ENCODE measurements at places on chromosomes 1 and 21.

GRCh38 chr1:4756851-4757580 lies 102.6 kb downstream of the AJAP1 start:
- DNase-seq, result no peak

DNA sequence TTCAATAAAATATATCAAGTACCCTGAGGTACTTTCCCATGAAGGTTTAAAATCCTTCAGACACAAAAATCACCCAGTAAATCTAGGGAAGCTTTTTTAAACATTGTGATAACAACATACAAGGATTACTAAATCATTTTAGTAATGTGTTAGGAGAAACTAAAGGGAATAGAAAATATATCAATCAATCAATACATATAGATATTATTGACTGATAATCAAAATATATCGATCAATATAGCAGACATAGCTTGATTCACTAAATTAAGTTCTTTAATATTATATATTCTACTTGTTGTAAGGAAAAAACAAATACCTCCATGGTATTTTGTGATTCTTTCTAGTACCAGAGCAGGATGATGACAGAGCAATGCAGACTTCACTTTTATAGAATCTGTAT lies 35.2 kb downstream of the MAP3K21 start:
- no peak for DNase-seq

DNA sequence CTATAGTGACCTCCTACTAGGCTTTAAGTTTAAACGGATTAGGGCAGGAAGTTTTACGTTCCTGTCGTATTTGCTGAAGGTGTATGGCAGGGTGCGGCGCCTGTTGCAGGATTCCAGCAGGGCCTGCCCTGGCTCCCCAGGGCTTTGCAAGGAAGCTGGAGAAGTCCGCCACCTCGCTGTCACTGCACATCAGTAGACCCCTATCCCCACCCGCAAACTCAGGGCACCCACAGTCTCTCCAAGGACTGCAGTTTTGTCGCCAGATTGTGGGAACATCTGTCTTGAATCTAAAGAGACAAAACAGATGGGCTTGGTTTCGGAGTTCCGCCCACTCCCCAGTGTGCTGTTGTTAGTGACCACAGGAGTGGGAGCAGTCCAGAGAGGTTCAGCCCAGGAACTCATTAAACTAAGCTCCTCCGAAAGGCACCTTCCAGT lies 110.8 kb downstream of the CDC7 start:
- no peak for DNase-seq

DNA sequence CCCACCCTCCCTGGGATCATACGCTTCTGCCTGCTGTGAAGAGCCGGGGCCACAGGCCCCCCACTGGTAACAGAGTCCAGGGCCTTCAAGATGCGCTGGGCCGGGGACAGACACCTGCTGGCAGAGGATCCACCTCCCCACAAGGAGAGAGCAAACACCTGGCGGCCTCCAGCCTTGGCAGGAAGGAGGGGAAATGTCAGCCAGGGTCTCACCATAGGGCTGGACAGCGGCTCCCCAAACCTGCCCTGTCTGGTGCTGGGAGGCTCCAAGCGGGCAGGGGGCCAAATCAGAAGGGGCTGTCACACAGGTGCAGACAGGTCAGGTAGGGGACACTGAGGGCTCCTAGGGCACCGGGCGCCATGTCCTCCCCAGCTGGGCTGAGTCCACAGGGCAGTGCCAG lies 58.9 kb downstream of the KCNAB2 start:
- no peak for DNase-seq

- no peak for DNase-seq
These were observed 126.4 kb upstream of the ARHGEF16 start for GRCh38 chr1:3327936-3328590.

DNA sequence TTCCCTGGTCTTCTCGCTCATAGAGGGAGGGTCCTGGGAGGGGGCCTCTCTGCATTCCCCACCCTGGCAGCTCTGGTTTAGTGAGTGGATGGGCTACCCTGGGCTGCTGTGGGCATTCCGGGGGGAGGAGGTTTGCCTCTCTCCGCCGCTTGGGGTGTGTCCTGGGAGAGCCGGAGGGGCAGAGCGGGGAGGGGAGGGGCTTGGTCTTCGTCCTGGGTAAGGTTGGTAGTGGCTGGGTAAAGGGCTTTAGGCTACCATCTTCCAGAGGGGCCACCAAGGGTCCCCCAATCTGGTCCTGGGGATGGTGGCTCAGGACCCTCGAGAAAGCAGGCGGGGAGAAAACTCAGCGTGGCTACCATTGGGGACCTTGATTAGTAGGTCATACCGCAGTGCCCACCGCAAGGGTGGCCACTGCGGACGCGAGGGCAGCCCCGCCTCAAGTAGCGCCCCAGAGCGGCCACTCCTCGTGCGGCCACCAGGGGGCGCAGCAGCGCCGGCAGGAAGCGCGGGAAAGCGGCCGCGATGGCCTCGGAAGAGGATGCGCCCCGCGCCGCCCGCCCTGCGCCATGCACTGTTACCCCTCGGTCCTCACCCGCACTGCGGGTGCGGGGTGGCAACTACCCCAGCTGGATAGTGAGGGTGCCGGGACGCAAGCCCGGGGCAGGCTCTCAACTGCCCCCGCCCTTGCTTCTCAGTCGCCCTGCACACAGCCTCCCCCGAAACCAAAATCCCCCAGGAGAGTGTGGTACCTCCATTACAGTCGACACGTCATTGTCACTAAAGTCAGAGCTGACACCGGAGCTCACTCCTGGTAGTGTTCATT lies 44.1 kb upstream of the SLC25A33 start:
- no peak for DNase-seq

DNA sequence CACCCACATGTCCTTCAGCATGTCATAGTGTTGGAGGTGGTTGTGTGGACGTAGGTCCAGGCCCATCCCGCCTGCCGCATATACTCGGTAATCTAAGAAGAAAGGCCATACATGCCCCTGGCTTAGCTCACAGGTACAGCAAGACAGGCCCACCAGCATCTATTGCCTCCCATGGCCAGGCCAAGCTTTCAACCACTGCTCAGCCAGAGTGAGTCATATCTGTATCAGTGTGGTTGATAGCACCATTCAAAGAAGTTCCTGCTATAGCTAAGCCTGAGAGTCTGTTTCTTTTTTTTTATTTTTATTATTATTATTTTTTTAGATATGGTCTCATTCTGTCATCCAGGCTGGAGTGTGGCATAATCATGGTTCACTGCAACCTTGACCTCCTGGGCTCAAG lies 17.0 kb downstream of the KLHDC8A start:
- no peak for DNase-seq

- no peak for DNase-seq
These were observed 21.9 kb upstream of the MEF2D start for GRCh38 chr1:156522443-156522970.

DNA sequence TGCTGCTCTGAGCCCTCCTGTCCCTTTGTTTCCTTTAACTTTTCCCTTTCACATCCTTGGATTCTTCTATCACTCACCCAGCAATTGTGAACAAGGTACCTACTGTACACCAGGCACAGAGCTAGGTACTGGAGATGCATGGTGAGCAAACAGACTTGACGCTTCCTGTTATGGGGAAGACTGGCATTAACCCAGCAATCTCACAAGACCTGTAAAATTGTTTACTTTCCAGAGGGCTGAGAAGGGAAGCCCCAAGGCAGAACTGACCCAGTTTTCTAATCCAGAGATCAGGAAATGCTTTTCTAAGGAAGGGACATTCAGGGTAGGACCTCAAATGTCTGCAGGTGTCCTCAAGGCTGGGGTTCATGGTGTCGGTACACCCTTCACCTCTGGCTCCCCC lies 171.6 kb upstream of the KAZN start:
- DNase-seq, result no peak

DNA sequence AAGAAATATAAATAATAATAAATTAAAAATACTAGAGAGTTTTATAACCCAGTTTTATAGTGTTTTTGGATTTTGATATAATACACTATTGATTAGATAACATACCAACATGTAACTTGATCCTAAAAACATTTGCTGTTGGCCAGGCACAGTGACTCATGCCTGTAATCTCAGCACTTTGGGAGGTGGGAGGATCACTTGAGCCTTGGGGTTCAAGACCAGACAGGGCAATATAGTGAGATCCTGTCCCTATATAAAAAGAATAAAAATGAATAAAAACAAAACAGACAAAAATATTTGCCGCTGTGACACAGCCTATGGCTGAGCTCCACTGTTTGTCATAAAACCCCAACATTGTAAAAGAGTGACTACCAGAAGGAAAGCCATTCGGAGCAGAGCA lies 26.1 kb downstream of the VPS13D start:
- no peak for DNase-seq

- DNase-seq, result no peak
These were observed 29.7 kb downstream of the HEYL start for GRCh38 chr1:39609618-39610331.

DNA sequence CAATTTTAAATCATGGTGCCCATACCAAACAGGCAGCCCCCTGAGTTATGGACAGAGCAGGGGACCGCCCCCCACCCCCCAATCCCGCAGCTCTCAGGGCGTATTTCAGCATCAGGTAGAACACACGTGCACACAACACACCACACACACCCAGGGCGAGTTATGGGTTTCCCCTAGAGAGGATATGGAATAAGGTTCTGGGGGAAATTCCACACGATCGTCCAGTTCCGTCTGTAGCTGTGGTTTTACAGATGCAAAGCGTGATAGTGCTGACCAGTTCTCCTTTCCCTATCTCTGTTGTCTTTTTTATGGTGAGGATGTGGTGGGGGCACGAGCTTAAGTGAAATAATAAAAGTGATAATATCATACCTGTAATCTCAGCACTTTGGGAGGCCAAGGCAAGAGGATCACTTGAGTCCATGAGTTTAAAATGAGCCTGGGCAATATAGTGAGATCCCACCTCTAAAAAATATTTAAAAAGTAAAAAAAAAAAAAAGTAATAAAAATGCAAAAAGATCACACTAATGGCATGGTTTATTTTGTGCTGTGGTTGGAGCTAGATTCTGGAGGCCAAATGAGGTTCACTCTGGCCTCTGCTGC lies 25.1 kb downstream of the C2CD2 start:
- no peak for DNase-seq

GRCh38 chr21:43808832-43809251 lies 19.5 kb downstream of the RRP1 start:
- DNase-seq, result no peak

GRCh38 chr1:197519741-197520334 lies 251.8 kb downstream of the CRB1 start:
- no peak for DNase-seq

DNA sequence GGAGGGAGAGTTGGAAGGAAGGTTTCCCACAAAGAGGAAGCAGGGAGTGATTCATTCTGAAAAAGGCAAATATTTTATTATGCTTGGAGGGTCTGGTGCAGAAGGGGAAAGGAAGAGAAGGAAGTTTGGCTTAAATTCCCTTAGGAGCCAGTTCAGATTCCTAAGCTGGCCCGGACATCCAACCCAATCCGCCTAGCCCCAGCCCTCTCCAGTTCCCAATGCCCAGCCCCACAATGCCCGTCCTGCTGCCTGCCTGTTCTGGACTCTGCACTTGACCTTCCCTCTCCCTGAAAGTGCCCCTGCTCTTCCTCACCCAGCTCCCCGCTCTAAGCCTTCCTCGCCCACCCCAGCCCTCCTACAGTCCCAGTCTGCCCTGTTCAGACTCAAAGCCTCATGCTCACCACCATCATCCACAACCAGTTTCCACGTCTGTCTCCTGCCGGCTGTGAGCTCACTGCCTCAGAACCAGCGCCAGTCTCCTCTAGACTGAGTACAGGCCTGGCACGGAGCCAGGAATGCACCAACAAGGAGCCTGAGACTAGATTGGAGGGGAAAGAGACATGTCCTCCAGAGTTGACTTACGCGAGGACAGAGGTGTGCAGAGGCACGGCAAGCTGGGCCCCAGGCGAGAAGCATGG lies 18.9 kb downstream of the CAPN2 start:
- DNase-seq, result no peak

DNA sequence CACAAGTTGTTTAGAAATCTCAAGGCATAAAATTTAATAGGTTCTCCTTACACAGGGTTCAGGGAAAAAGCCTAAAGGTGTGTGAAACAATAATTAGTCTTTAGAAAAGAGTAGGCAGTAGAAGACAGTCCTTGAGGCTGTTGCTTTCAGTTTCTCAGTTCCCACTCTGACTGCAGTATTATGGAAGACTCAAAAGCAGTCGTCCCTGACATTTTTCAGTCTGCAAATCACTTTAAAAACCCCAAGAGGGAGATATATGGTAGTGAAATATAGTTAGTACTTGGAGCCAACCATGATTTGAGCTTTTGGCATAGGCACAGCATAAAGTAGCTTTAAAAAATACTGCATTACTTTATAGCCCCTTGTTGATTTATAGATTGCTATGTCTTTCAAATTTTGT lies 299.7 kb downstream of the OLFM3 start:
- no peak for DNase-seq
